Heart right ventricle (tissue), 16 donors: ENCODE measurements at places on chromosomes 12 and 14. TPM values are rescaled to one million over a fixed set of nuclear protein-coding genes. Genes with fewer than 3 reads are reported as not detected.
A peak's percentile ranks its signal among the peaks of the same experiment; 100 is the strongest.

Gene BICDL1
- not detected for total RNA-seq

Gene WNT1
- total RNA-seq, result not detected

DNA sequence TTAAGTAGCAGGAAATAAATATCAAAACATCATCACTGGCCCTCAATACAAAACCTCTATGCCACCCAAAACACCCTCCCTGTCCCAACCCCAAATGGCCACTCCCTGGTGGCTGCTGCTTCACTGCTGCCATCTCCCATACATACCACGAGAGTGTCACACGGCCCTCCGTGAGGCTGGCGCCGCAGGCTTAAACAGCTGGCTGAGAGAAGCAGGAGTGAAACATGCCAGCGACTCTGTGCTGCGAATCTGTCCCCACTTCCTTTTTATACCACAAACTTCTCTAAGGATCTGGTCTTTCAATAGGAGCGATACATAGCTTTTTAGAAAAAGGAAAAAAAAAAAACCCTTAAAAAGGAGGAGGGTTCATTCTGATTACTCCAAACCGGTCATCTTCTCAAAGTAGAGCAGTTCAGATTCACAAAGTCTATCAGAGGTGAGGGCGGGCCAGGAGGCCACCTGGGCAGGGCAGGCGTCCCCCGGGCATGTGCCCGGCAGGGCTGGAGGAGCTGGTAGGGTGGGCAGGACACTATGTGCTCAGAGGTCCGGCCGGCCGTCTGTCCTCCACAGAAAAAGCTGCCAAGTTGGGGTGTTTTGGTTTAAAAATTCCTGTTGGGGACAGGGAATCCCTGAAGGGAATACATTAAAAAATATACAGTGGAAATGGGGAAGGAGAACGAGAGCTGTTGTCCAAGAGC is 26.5 kb downstream of the MAX start:
- peaks cover 81% of the 10 kb centered on the region for H3K4me1 ChIP-seq
- H3K27me3 ChIP-seq, result no peaks in the 10 kb centered on the region
- H3K27ac ChIP-seq, result no peak overlapping the region
- DNase-seq, result no peak

- DNase-seq, result no peak
- H3K4me3 ChIP-seq, result no peak overlapping the region
- H3K36me3 ChIP-seq, result no peaks in the 10 kb centered on the region
- H3K27me3 ChIP-seq, result no peaks in the 10 kb centered on the region
- peaks cover 73% of the 10 kb centered on the region for H3K4me1 ChIP-seq
- peak overlapping the region; percentile 89 for H3K27ac ChIP-seq
Observed at GRCh38 chr14:101875727-101876554, 88.4 kb upstream of the DYNC1H1 start.

DNA sequence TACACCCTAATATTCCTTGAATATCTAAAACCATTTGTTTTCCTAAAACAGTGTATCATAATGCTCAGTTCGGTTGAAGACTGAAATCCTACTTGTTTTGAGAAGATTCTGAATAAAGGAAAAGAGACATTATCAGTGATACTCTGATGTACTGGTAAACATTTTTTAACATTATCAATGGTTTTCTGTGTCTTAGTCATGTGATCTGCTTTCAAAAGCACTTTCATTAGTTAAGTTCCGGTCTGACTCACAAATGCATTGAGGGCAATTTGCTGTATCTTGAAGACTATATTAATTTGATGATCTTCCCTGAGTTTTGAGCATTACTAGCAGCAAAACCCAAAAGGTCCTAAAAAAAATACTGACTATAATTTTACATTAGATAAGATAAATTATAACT is 145.6 kb downstream of the PRKD1 start:
- no peaks in the 10 kb centered on the region for H3K36me3 ChIP-seq
- H3K27me3 ChIP-seq, result no peaks in the 10 kb centered on the region
- DNase-seq, result no peak
- no peak overlapping the region for H3K4me3 ChIP-seq
- no peaks in the 10 kb centered on the region for H3K4me1 ChIP-seq

DNA sequence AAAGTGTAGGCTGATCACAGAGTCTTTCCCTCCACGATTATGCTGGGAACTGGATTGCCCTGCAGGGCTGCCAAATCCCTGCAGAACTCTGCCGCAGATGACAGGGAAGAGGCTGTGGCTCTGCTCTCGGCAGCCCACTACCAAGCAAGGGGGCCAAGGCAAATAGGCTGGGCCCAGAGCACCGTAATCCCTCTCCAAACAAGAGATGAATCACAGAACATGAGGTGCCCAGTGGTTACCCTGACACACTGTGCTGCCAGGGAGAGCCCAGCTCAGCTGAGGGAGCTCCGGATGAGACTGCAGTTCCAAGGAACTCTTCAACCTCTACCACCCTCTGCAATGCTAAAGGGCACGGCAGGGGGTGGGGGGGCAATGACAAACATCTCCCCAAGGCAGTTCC is 33.9 kb downstream of the STON2 start:
- peaks cover 3% of the 10 kb centered on the region for H3K4me1 ChIP-seq
- peaks cover 5% of the 10 kb centered on the region for H3K27me3 ChIP-seq
- H3K4me3 ChIP-seq, result no peak overlapping the region
- H3K27ac ChIP-seq, result no peak overlapping the region

DNA sequence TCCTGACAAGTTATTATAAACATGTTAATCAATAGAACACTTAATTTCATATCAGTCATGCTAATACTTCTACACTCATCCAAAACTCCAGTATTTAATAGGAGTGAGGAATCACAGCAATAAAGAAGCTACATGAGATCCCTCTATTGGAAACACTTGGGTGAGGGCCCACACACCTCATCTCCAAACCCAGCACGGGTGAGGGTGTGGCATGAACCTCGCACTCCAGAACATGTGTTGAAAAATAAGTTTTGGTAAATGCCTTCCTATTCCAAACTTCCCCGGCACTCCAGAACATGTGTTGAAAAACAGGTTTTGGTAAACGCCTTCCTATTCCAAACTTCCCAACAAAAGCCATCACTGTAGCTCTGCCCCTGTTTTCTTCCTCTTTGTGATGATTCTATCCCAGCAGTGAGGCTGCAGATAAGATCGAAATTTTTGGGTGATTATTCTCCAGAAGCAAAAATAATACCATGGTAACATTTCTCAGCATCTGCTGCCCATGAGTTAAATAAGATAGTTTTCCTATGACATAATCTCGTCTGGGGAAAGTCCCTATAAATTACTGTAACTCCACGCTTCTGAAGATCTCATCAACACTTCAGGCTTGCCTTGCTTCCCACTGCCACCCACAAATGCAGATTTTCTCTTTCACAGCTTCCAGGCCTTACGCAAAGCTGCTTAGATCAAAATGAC is 24.4 kb upstream of the PTPRB start:
- no peak overlapping the region for H3K4me3 ChIP-seq
- no peaks in the 10 kb centered on the region for H3K27me3 ChIP-seq
- peaks cover 14% of the 10 kb centered on the region for H3K4me1 ChIP-seq

- H3K4me1 ChIP-seq, result no peaks in the 10 kb centered on the region
- no peak for DNase-seq
- no peak overlapping the region for H3K27ac ChIP-seq
- peaks cover 3% of the 10 kb centered on the region for H3K27me3 ChIP-seq
- H3K4me3 ChIP-seq, result no peak overlapping the region
Observed at GRCh38 chr14:20550926-20551325, 9.9 kb downstream of the RNASE9 start.

DNA sequence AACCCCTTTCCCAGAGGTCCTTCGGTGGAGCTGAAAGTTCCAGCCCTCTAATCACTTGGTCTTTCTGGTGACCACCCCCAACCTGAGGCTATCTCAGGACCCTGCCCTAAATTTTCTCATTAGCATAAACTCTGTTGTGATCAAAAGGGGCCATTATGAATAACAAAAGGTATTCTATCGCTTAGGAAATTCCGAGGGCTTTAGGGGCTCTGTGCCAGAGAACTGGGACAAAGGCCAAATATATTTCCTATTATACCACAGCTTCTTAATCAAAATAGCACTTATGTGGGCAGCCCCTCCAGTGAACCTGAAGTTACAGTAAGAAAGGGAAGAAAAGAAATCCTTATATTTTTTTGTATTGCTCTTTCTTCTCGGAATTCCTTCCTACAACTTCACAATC is 125.3 kb upstream of the NPAS3 start:
- H3K4me3 ChIP-seq, result no peak overlapping the region
- no peaks in the 10 kb centered on the region for H3K27me3 ChIP-seq
- no peaks in the 10 kb centered on the region for H3K36me3 ChIP-seq

DNA sequence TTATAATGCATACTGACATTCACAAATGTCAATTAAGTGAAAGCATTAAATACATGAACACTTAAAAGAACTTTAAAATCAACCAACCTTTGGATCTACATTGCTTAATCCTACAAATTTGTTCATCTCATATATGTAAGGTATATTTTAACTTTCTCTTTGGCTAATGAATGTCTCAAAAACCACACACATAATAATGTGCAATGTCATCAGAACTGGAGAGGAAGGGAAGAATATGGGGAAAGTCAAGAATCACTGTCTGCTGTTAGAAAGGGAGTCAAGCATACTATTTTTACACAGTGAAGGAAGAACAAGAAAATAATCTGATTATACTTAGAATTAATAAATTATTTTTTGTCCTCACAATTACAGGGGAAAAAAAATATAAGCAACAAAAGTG is 4.9 kb downstream of the GMFB start:
- no peak for DNase-seq
- no peak overlapping the region for H3K4me3 ChIP-seq
- H3K36me3 ChIP-seq, result no peaks in the 10 kb centered on the region

DNA sequence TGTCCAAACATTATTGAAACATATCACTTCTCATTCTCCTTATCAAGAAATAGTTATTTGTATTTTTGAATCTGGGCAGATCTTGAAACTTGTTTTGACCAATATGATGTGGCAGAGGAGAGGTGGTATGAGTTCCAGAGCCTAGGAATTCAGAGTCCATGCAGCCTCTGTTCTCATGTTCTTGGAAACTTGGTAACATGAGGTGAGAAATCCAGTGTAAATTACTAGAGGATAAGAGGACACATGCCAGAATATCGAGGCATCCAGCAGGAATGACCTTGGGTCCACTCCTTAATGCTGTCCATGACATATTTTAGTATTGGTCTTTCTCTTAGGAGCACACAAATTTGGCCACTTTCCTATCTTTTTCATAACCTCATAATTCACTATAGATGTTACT is 1374.6 kb downstream of the FSCB start:
- H3K36me3 ChIP-seq, result no peaks in the 10 kb centered on the region
- no peak overlapping the region for H3K27ac ChIP-seq
- DNase-seq, result no peak
- H3K4me3 ChIP-seq, result no peak overlapping the region
- H3K27me3 ChIP-seq, result no peaks in the 10 kb centered on the region

GRCh38 chr14:61077951-61078720 is 97.1 kb downstream of the SLC38A6 start:
- H3K27ac ChIP-seq, result no peak overlapping the region
- H3K4me3 ChIP-seq, result no peak overlapping the region
- no peaks in the 10 kb centered on the region for H3K4me1 ChIP-seq
- H3K36me3 ChIP-seq, result peaks cover 2% of the 10 kb centered on the region
- no peaks in the 10 kb centered on the region for H3K27me3 ChIP-seq

DNA sequence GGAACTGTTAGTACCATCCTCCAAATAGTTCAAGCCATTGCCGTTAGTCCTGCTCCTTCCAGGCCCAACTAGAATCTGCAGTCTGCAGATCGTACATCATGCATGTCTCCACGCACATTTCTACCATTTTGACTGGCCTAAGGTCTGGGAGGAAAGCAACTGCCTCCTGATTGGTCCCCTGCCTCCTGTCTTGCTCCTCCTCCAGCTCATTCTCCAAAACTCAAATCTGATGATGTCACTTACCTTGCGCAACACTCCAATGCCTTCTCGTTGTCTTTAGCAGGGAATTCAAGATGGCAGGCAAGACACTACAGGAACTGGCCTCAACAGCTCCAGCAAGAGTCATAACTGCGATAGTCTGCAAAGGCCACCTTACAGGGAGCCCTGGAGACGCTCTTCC is 9.7 kb upstream of the HCAR1 start:
- H3K4me3 ChIP-seq, result no peak overlapping the region
- no peaks in the 10 kb centered on the region for H3K4me1 ChIP-seq
- no peak for DNase-seq
- no peak overlapping the region for H3K27ac ChIP-seq
- H3K27me3 ChIP-seq, result no peaks in the 10 kb centered on the region
- H3K36me3 ChIP-seq, result no peaks in the 10 kb centered on the region

DNA sequence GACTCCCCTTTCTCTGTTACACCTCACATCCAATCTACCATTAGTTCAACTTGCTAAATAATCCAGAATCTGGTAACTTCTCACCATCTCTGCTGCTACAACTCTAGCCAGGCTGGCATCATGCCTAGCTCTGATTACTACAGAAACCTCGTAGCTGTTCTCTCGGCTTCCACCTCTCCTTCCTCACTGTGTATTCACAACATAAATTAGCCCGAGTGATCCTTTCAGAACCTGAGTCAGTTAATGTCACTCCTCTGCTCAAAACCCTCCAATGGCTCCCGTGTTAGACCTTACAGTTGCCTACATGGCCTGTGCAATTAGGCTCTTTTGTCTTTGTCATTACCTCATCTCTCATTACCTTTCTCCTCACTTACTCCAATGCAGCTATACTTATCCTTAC is 139.4 kb downstream of the PDE3A start:
- DNase-seq, result no peak
- no peaks in the 10 kb centered on the region for H3K27me3 ChIP-seq
- H3K4me1 ChIP-seq, result peaks cover 42% of the 10 kb centered on the region
- H3K4me3 ChIP-seq, result no peak overlapping the region
- H3K36me3 ChIP-seq, result no peaks in the 10 kb centered on the region

GRCh38 chr12:80432061-80432460 is 12.0 kb upstream of the PTPRQ start:
- no peaks in the 10 kb centered on the region for H3K27me3 ChIP-seq
- no peak overlapping the region for H3K4me3 ChIP-seq
- H3K27ac ChIP-seq, result no peak overlapping the region
- no peaks in the 10 kb centered on the region for H3K4me1 ChIP-seq
- DNase-seq, result no peak

- peak overlapping the region; percentile 48 for H3K27ac ChIP-seq
- no peaks in the 10 kb centered on the region for H3K36me3 ChIP-seq
- H3K4me3 ChIP-seq, result no peak overlapping the region
Observed at GRCh38 chr14:59318908-59319307, 130.4 kb downstream of the DAAM1 start.

GRCh38 chr12:43761500-43761899 is 2.7 kb downstream of the IRAK4 start:
- no peak for DNase-seq
- H3K27ac ChIP-seq, result no peak overlapping the region
- H3K36me3 ChIP-seq, result no peaks in the 10 kb centered on the region
- H3K4me3 ChIP-seq, result no peak overlapping the region
- H3K4me1 ChIP-seq, result peaks cover 32% of the 10 kb centered on the region
- no peaks in the 10 kb centered on the region for H3K27me3 ChIP-seq
